ENCODE measurements at places on chromosomes 7 and 10.
A peak's percentile ranks its signal among the peaks of the same experiment; 100 is the strongest.

DNA sequence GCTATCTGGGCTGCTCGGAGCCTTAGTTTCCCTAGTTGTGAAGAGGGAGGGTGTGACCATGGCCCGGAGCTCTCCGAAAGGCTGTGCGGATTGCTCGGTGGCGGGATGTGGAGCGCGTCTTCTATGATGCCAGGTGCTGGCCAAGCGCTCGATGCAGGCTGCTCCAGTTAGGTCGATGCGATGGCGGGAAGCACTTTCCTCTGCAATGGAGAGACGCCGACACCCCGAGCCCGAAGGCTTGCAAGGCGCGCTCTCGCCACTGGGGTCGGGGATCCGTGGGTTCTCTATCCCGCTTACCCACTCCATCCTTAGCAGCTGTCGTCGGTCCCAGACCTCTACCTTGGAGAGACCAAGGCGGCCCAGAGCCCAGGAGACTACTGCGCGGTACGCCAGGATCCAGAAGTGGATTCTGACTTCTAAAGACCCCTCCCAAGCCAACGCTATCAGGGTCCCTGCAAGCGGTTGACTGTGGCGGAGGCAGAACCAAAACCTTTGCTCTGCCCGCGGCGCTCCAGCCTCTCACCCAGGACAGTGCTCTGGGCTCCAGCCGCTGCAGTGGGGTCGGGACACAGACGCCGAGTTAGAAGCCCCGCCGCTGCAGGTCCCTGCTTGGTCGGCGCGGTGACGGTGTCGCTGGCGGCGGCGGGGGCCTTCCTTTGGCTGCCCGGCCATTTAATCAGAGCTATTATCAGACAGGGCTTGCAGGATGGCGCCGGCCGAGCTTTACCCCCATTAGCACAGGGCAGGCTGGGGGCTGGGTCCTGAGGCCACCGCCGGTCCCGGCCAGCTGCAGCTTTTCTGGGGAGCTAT is 7.8 kb upstream of the TBX20 start:
- DNase-seq: peak; percentile 76

GRCh38 chr10:98636921-98637329 is 190.2 kb upstream of the HPS1 start:
- no peak for DNase-seq

- DNase-seq: no peak
These were observed 28.5 kb downstream of the VPS41 start for GRCh38 chr7:38880454-38880853.

DNA sequence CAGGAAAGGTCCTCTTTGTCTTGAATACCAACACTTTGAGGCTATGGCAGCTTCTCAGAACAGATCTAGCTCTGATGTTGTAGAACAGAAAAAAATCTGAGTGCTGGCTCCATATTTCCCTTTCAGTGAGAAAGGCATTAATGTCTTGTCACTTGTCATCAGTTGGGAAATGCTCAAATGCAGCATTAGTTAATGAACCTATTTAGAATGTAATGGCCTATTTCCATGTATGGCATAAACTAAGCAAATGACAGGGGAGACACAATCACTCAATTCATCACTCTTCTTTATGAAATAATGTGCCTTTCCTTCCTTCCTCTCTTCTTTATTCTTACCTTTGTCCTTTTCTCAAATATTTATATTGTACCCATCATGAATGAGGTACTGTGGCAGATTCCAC is 5.0 kb upstream of the STAMBPL1 start:
- no peak for DNase-seq

- DNase-seq: no peak
These were observed 6.0 kb upstream of the DAGLB start for GRCh38 chr7:6453734-6454133.

- DNase-seq: no peak
These were observed 33.7 kb downstream of the RAB11FIP2 start for GRCh38 chr10:118012952-118013525.

Data from upper lobe of left lung (tissue), 6 donors.